Heart right ventricle (tissue), 16 donors: ENCODE measurements at places on chromosomes 13 and 19. TPM values are rescaled to one million over a fixed set of nuclear protein-coding genes. Genes with fewer than 3 reads are reported as not detected.

NLRP7 gene
- not detected for total RNA-seq

PSG1 gene
- not detected for total RNA-seq

HSH2D gene
- total RNA-seq: not detected

ZNF611 gene
- 7.0 TPM for total RNA-seq

ANKRD24 gene
- total RNA-seq: 0.31 TPM

VMAC gene
- 3.6 TPM for total RNA-seq

ZNF575 gene
- 0.45 TPM for total RNA-seq

SH3GL1 gene
- total RNA-seq: 18.4 TPM

CBY2 gene
- not detected for total RNA-seq

PDX1 gene
- not detected for total RNA-seq

SHISA7 gene
- not detected for total RNA-seq

ACTN4 gene
- 135 TPM for total RNA-seq

GPR18 gene
- total RNA-seq: not detected

EEF2 gene
- 2,729 TPM for total RNA-seq

MEF2B gene
- not detected for total RNA-seq

FPR3 gene
- 3.5 TPM for total RNA-seq

FXYD7 gene
- total RNA-seq: not detected

KLK2 gene
- total RNA-seq: not detected

OR4F17 gene
- not detected for total RNA-seq

LILRB2 gene
- total RNA-seq: 4.1 TPM

ZNF136 gene
- total RNA-seq: 3.3 TPM

TSSK6 gene
- 0.23 TPM for total RNA-seq

KIR3DL1 gene
- total RNA-seq: 0.13 TPM

ZSCAN18 gene
- 94.7 TPM for total RNA-seq

HIPK4 gene
- 0.10 TPM for total RNA-seq

ZNF99 gene
- total RNA-seq: 0.08 TPM

PODNL1 gene
- 0.76 TPM for total RNA-seq

SLITRK5 gene
- total RNA-seq: 0.05 TPM

PEX11G gene
- total RNA-seq: 1.6 TPM

HCN2 gene
- total RNA-seq: 2.3 TPM

ZNF208 gene
- 13.8 TPM for total RNA-seq

SHFL gene
- 8.8 TPM for total RNA-seq

ZNF579 gene
- total RNA-seq: 11.4 TPM

SCGB2B2 gene
- total RNA-seq: 0.72 TPM

RASAL3 gene
- total RNA-seq: 0.44 TPM

ZSCAN22 gene
- 1.4 TPM for total RNA-seq

ZNF681 gene
- total RNA-seq: 0.46 TPM

USE1 gene
- total RNA-seq: 31.2 TPM

HSPB6 gene
- total RNA-seq: 795 TPM

TEX26 gene
- not detected for total RNA-seq

FXYD5 gene
- total RNA-seq: 16.8 TPM

THSD1 gene
- total RNA-seq: 8.6 TPM

TPP2 gene
- total RNA-seq: 34.2 TPM

NFIX gene
- 118 TPM for total RNA-seq

TRIM28 gene
- 153 TPM for total RNA-seq

UBL3 gene
- total RNA-seq: 24.2 TPM

NHLRC3 gene
- 9.4 TPM for total RNA-seq

TUBA3C gene
- not detected for total RNA-seq

CPB2 gene
- not detected for total RNA-seq

CYP4F11 gene
- total RNA-seq: 0.32 TPM

FARP1 gene
- total RNA-seq: 15.6 TPM
